ENCODE measurements at places on chromosomes 2 and 18.

DNA sequence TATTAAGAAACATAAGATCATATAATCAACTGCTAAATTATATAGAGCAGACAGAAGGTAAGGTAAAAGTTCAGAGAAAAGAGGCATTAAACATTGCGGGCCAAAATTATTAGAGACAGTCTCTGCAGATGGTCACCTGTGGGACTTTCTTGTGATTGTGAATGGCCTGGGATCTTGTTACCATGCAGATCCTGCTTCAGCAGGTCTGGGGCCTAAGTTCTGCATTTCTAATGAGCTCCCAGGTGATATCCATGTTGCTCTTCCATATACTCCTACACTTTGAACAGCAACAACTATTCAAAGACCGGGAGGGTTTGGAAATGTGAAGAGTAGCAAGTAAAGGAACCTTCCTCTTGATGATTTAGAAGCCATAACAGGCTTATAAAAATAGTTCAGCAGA is 8.5 kb upstream of the ETAA1 start:
- no peak for DNase-seq

GRCh38 chr2:231337807-231338759 is 57.4 kb upstream of the B3GNT7 start:
- DNase-seq: no peak

- DNase-seq: no peak
Observed at GRCh38 chr2:102138331-102138730, 4.2 kb upstream of the IL1R1 start.

DNA sequence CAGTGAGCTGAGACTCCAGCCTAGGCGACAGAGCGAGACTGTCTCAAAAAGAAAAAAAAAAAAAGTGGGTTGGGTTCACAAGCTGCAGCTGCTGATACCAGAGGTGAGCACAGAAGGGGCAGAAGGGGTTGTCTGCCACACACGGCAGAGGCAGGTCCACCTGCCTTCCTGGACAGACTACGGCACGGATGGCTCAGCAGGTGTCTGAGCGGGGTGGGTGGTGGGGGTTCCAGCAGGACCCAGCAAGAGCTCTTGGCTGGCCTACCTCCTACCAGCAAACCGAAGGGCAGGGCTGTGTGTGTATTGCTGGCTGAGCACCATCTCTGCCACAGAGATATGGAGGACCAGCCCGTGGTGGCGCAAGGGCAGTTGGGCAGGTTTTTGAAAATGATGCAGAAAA is 130.4 kb upstream of the ASB18 start:
- no peak for DNase-seq

- DNase-seq: no peak
Observed at GRCh38 chr18:59742325-59743111, 45.3 kb upstream of the CCBE1 start.

- no peak for DNase-seq
Observed at GRCh38 chr18:59461171-59461570, 102.1 kb upstream of the LMAN1 start.

- DNase-seq: no peak
Observed at GRCh38 chr2:174744111-174744510, 20.2 kb downstream of the CHRNA1 start.

- no peak for DNase-seq
Observed at GRCh38 chr2:174878537-174879147, 114.4 kb upstream of the CHRNA1 start.

GRCh38 chr2:240635121-240635997 is 10.1 kb downstream of the GPR35 start:
- peak; percentile 19 for DNase-seq

Data from left colon (tissue), 2 donors.